Midbrain (tissue), 1 donor: ENCODE measurements at places on chromosomes 12 and 14.

GRCh38 chr12:68414988-68415387, 82.8 kb upstream of the MDM1 start:
- no peak for DNase-seq

GRCh38 chr14:93717668-93718320, 70.5 kb downstream of the PRIMA1 start:
- DNase-seq, result no peak

GRCh38 chr14:80356413-80356812, 145.1 kb upstream of the DIO2 start:
- DNase-seq, result peak; percentile 4

DNA sequence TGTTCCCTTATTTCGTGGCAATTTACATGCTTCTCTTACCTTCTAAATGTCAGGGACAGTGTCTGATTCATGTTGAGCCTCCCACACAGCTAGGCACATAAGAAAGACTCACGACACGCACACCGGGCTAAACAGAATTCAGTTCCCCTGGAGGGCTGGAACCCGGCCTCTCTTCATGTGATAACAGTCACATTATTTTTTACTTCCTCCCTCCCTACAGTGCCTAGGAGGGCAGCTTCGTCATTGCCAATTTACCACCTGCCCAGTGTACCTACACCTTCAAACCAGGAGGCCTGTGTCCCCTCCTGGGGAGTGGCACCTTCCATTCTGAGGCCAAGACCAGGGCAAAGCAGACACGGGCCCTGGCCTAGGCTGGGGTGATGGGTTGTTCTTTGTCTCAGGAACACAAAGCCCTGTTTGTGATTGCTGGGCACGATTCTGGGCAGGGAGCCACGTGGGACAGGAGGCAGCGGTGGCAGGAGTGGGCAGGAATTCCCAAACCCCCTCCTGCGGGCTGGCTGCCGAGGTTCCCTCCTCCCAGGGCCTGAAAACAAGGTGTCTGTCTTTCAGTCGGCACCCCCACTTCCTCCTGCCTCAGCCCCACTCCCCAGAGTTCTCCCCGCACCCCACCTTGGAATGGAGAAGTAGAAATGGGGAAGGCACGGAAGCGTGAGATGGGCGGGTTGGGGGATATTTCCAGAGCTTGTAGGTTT, 6.8 kb upstream of the RASAL1 start:
- peak; percentile 94 for DNase-seq

DNA sequence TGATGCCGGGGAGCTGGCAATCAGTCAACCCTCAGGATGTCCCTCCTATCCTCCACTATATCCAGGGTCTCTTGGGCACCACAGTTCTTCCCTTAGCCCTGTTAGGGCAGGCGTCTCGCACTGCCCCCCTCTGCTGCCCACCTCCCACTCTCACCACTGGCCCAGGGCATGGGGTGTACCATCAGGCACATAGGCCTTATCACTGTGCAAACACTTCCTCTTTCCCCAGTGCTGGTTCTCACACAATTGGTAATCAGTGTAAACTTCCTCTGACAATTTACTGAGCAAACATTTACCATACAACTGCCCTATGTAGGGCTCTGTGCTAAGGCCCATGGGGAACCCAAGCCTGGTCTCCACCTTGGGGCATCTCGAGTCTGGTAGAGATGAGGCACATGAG, 20.1 kb upstream of the TMED10 start:
- DNase-seq, result no peak

DNA sequence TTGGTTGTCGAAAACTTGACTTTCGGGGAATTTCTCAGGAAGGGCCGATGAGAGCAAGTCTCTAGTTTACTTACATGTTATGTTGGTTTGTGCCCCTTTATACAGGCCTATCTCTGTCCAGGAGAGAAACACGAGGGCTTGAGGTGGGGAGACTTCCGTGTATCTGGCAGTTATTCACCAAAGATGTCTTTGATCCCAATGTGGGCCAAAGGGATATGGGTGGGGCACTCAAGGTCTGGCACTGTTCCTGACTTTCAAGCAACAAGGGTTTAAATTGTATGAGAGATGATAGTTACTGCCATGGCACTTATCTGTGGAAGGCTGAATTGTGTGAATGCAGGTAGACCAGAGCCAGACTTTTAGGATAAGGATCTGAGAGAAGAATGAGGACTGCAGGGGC, 137.2 kb upstream of the DHRS4 start:
- no peak for DNase-seq

DNA sequence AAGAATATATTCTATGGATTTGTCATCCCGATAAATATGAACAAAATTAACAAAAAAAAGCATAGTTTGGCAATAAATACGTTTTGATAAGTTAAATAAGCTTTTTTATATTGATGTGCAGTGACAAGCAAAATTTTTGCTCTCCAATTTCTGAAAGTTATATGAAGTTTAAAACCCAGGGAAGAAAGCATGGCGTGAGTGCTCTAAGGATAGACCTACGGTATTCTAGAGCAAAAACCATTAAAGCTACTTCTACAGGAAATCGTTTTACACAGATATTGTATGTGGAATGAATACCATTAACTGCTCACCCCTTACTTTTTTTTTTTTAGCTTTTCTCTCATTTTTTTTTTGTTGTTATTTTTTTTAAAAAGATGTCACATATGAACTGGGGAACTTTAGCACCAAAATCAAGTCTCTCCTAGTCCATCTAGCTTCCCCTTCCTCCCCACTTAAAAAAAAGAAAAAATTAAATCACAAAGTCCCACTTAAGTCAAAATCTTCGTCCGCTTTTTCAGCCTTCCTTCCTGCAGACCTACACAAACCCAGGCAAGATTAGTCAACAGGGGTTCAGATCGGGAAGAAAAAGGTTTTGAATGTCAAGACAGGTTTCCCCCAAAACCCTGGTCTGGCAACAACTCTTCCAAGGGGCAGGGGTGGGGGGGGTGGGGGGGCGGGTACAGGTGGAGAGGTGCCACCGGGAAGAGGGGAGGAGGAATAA, 4.4 kb downstream of the ZFP36L1 start:
- peak; percentile 80 for DNase-seq

GRCh38 chr14:70821584-70822529, 12.5 kb upstream of the MAP3K9 start:
- peak; percentile 47 for DNase-seq

- no peak for DNase-seq
These were observed 588 bp downstream of the MBIP start for GRCh38 chr14:36319899-36320199.

DNA sequence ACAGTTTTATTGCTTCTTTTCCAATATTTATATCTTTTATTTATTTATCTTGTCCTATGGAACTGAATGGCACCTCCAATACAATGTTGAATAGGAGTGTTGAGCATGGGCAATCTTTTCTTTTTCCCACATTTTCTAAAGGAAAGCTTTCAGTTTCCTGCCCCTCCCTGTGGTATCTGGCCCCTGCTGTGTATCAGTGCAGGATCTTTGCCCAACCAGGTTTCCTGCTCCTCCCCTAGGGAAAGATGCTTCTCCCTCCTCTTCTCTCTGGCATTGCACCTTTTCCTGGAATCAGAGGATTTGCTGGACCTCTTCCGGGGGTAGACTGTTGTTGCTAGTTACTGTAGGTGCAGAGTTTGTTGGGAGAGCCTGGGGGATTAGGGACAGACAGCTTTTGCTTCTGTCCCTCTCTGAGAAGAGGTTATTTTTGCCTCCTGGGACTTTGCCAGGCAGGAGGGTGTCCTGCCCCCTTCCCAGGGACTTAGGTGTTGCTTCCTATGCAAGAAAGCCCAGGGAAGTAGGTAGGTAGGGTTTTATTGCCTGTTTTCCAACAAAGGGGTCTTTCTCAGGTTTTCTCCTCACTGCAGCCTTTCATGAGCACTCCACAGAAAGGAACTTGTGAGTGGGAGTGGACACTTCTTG, 67.6 kb downstream of the POLR3B start:
- DNase-seq, result no peak

- DNase-seq, result no peak
These were observed 201.6 kb upstream of the NUDT4 start for GRCh38 chr12:93176165-93176564.

DNA sequence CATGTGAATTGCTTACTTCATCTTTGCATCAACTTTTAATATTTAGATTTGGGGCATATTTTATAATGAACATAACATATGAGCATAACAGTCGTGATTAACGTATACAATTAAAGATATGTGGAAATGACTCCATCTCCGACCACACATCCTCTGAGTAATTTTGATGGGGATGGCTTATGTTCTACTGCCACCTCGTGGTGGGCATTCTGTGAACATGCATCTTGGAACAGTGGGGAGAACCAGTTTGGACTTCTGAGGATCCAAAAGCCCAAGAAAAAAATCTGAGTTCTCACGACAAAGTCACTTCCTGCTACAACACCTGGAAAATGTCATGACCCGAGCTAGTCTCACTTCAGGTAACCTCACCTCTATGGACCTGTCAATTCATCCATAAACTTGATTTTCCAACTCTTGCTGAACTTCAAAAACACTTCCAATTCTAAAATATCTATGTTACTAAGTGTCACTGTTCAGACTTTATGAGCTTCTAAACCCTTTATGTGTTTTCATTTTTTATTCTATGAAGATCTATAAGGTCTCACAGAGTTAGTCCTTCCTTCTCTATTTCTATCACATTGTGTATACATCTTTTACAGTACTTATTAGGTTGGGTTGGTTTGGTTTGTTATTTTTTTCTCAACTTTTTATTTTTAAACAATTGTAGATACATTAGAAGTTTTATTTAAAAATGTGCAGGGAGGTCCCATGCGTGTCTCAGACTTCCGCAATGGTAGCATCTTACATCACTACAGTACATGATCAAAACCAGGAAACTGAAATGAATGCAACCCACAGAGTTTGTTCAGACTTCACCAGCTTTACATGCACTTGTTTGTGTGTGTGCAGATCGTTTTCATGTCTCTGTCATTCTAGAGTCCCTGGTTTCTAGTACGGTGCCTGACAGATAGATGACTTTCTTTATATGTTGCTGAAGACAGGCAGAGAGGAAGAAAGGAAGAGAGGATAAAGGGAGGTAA, 38.2 kb upstream of the STAB2 start:
- peak; percentile 84 for DNase-seq

DNA sequence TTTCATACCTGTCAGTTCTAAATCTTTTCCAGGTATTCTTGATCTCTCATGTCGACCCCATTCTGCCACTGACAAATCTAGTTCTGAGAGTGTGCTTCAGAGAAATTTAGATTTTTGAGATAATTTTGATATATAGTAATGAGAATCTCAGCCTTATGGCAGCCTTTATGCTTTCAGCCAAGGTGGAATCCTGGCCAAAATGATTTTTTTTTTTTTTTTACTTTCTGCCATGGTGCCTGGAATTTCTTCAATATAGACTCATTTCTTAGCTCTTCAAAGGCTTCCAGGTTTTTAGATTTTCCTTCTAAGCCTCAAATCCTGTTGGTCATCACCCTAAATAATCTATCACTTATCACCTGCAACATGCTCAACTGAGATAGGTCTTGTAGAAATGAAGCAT, 926.6 kb downstream of the NRXN3 start:
- DNase-seq, result no peak

- DNase-seq, result no peak
These were observed 73.4 kb downstream of the PRMT8 start for GRCh38 chr12:3564411-3564810.

DNA sequence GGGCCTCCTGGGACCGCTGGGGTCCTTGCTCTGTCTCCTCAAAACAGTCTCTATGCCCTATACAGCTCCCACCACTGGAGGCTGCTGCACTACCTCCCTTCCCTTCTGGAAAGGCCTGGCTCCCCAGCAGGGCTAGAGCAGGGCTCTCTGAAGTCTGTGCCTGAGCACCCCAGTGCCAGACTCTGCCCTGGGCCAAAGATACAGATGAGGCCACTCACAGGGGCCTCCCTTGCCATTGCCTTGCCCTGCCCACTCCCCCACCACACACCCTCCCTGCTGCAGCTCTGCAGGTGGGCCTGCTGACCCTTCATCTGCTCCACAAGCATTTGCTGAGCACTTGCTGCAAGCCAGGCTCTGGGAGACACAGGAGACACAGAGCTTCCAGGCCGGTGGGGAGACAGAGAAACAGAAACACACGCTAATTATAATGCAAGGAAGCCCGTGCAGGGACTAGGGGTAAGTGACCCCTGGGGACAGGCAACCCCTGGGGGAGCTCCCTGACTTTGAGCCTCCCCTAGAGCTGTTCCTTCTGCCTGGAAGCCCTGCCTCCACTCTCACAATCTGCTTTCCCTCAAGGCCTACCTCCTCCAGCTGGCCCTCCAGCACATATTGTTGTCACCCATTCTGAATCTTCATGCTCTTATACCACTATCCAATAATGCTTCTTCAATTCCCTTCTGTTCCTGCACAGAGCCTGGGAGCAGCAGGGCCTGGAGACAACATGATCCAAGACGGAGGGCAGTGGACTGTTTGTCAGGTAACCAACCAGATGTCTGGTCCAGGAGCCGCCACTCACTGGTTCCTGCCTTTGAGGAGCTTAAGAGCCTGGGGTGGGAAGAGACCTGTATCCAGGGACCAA, 32.6 kb upstream of the PNMA1 start:
- DNase-seq, result no peak

DNA sequence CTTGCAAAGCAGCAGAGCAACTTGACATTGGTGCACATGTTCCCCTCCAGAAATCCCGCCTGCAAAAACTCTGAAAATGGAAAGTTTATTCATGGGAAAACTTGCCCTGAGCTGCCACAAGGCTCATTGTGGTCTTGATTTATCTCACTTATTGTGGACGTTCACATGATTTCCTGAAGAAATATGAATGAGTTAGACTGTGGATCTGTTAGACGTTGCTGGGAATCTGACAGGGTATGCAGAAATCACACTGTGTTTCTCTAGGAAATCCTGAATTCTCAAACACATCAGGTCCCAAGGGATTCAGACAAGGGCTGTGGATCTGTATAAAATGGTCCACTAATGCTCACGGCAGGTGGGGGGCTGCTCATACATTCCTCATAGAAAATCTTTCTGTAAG, 72.2 kb downstream of the EID3 start:
- no peak for DNase-seq

- DNase-seq, result no peak
These were observed 17.2 kb upstream of the AKAP5 start for GRCh38 chr14:64447876-64448670.

- no peak for DNase-seq
These were observed 148.2 kb downstream of the SLC38A6 start for GRCh38 chr14:61129168-61129745.

GRCh38 chr14:102789349-102789748, 12.1 kb downstream of the TRAF3 start:
- DNase-seq, result no peak

GRCh38 chr12:124919521-124920352, 5.3 kb upstream of the UBC start:
- no peak for DNase-seq

DNA sequence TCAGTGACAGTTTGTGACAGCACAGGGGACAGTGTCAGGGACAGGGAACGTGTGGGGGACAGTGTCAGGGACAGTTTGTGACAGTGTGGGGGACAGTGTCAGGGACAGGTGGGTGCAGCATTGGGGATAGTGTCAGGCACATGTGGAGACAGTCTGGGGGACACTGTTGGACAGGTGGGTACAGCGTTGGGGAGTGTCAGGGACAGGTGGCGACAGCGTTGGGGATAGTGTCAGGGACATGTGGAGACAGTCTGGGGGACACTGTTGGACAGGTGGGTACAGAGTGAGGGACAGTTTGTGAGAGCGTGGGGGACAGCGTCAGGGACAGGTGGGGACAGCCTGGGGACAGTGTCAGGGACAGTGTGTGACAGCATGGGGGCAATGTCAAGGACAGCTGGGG, 140.0 kb downstream of the TMEM121 start:
- DNase-seq, result no peak
